ENCODE measurements at places on chromosomes 11 and 22.

DNA sequence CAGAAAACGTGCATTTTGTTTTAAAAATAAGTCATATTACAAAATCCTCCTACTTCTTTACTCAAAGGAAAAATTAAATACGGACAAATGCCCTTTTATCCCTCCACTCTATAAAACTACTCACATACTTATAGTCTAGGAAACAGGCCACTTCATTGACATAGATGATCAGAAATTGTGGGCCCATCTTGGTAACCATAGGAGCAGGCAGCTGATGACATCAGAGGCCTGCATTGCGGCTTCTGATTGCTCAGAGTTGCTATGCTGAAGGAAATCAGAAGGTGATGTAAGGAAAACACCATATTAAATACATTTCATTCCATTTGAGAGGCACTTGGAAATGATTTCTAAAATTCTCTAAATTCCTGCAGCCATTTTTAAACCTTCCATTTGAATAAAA is 27.0 kb downstream of the FAM76B start:
- peak; percentile 57 for DNase-seq

GRCh38 chr22:36858966-36859365 is 1.8 kb upstream of the NCF4 start:
- DNase-seq = no peak

- DNase-seq = no peak
These were observed 155.4 kb upstream of the PDGFD start for GRCh38 chr11:104319396-104319795.

DNA sequence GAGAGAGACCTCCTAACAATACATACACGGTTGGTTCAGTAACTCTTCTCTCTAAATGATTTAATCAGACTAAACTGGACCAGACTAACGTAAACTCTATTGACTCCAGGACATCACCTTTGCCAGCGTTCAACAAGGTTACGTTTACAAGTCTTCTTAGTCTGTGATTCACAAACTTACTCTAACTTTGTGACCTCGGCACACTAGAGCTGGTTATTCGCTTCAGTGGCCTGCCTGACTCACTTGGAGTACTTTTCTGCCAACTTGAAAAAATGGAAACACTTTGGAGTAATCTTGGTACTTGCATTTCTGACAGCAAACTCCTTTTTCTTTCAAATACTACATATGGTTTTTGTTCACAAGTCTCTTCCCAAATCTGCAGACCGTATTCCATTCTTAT is 26.2 kb downstream of the MTMR2 start:
- DNase-seq = peak; percentile 50

DNA sequence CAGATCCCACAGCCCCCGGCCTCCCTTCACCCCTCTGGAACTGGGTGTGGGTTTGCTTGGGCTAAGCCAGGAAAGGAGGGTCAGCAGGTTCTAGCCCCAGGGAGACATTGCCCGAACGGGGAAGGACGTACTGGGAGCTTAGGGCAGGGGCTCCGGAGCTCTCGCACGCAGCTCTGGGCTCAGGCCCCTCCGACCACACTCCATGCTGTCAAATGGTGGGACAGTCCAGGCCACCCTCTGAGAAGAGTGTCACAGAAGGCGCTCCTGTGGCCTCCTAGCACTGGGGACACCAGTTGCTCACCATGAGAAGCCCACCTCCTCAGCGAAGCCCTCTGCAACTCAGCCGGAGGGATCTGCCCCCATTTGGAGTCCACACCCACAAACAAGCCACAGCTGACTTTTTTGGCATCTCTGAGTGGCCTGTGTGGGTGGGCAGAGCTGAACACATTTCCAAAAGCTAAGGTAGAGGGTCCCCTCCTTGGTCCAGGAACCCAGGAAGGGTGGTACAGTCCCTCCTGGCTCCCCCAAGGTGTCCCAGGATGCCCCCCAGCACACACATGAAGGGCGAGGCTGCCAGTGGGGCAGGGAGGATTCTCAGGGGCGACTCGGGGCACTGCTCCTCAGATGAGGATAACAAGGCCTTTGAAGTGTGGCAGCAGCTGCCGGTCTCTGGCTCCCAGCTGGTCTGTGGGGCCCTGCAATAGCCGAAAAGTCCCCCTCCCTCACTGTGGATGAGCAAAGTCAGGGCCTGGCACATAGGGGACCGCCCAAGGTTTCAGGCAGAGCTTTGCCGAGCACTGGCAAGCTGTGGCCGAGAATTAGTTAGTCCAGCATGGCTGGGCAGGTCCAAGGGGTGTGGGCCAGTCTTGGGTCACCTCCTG is 13.0 kb upstream of the TEF start:
- no peak for DNase-seq

DNA sequence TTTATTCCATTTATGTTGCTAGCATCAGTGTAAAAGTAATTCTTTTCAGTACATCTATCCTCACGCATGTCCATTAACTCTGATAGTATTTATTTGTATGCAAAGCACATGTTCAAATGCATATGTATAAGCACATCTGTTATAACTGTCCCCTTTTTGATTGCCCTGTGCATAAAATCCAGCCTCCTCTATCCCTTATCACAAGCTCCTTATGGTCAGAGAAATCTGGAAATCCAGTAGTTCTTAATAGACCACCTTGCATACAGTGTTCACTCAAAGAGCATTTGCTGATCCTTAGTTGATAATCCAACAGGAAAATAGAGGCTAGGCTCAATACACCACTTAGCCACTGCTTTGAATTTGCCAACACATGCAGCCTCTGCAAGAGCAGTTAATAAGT is 443.5 kb downstream of the AASDHPPT start:
- no peak for DNase-seq
